Neural progenitor cell (in vitro differentiated cells): ENCODE measurements at places on chromosomes 2 and 18.
A peak's percentile ranks its signal among the peaks of the same experiment; 100 is the strongest.

DNA sequence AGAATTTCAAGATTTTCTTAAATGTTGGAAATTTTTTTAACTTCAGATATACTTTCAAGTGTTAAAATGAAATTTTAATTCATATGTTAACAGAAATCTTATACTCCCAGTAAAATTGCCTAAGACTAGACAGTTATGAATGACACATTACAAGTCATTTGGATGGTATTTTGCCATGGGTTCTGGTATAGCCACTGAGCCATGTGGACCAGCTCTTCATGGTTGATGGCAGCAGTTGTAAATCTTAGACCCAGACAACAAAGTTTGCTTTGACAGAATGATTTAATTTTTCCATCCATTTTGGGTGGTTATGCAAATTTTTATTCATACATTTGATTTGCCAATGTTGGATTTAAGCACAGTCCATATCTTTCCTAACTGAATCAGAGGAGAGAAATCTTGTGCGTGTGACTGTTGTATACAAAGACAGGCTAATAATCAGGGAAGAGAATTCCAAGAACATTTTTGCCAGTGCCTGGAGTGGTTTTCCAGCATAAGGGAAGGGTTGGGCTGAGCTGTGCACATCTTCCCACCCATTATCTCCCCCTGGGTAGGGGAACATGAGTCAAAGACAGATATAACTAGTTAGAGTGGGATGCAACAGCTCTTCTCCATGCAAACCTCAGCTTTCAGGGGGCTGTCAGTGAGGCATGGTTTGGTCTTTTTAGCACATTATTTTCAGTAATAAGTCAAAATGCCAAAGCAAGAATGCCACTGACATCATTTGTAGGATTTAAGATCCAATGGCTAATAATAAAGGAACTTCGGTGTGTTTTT is 28.1 kb upstream of the INPP4A start:
- DNase-seq, result no peak

DNA sequence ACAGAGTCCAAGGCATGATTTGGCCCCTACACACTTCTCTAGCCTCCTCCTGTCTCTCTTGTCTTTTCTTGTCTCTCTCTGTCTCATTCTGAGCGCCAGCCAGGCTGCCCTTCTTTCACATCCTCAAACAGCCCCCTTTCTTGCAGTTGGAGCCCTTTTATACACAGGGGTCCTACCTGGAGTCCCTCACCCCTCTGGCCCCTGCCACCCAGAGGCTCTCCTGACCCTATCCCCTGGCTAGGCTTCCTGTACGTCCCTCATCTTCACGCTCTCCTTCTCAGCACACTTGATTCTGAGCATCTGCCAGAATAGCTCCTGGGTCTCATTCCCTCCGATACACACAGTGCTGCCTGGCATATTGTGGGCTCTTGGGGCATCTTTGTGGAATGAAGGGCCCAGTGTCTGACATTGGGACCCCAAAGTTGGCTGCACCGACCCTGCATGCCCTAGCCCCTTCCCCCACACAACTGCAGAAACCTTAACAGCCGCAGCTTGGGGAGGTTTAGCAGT is 261.9 kb downstream of the DYSF start:
- no peak for DNase-seq

GRCh38 chr2:69494126-69494525 is 56.9 kb upstream of the NFU1 start:
- DNase-seq, result no peak

- DNase-seq, result peak; percentile 84
Measured at GRCh38 chr2:128369602-128370467, 51.2 kb upstream of the HS6ST1 start.

DNA sequence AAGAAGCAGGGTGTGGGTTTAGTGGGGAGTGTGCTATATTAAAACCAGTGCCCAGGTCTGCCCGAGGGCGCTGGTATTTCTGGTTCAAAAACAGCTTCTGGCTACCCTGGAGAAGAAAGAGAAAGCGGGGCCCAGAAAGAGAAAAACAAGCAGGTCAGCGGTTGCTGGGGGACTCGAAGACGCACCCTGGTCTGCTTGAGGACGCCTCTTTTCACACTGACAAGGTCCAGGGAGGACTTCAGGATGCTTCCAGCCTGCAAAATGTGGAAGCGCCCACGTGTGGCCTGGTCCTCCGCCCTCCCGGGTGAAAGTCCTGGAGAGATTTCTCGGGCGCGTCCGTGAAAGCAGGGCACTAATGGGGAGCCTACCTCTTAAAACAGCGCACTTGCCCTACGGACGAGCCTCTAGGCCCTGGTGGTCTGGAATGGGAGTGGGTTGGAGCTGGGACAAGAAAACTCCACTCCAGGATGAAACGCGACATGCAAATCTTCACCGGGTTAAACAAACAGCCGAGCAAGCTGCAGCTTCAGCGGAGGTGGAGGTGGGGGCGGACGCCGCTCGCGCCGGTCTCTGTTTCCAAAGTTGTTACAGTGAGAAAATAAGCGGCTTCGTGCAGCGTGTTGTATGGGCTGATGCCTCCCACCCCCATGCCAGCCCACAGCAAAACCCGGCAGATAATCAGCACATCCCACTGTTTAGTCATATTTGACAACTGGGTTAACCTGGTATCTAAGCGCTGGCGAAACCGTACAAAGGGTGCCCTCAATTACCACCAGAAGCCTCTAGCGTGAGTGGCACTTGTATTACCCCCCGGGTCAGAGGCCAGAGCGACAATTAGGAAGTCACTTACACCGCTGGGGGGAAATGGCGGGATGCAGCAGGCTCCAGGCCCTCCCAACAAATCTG is 1.1 kb upstream of the SP9 start:
- peak; percentile 54 for DNase-seq

DNA sequence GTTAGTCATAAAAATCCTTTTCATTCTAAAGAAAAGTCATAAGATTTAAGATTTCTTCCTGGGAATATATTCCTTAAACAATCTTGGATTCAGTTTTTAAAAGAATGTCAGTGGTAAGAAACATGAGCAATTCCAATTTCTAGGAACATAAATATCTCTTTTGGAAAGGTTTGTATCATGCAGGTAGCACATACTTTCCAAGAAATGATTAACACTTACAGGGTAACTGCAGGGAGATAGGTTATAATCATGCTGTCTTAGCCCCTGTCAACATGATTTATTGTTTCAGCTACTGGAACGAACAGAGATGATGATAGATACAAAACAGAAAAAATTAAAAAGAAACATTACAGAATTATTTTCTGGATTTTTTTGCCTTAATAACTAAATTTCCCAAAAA is 1537.7 kb downstream of the LRP1B start:
- DNase-seq, result no peak

DNA sequence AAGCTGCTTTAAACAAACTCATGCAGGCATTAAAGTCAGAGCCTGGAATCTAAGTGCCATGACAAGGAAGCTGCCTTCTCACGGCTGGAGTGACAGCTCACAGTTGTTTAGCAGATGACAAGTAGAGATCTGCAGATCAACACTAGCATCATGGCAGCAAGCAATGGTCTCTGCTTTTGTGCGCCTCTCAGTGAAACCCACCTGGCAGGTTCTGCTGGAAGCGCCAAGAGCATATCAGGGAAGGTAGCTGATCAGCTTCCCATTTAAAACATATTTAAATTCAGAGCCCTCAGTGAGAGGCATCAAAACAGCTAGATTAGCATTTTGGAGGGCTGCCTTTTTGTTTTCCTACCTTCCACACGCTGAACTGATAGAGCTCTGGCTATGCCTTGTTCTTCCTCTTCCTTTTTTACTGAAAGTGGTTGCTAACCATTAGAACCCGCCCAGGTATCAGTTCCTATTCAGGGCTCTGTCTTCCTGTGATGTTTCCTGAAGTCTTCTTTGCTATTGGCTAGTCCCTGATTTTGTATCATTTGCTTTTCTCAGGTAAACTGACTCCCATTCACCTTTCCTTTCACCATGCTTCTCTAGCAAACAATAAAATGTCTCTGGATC is 70.8 kb downstream of the TMEM200C start:
- DNase-seq, result no peak

GRCh38 chr2:28648147-28648546 is 103.5 kb upstream of the PPP1CB start:
- no peak for DNase-seq

DNA sequence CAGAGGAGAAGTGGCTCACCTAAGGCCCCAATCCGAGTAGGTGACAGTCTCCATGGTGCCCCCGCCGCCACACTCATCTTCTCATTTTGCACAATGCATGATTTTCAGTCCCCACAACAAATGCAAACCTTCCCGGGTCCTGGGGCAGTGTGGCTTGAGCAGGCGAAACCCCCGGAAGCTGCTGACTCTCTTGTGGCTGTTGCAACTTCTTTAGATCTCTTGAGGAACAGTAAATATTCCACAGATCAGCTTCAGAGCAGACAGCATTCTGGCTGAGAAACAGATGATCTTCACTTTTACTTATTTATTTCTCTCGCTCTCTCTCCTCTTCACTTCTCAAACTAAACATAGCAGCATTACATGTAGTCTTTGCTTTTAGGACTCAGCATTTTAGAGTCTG is 51.9 kb downstream of the ASAP2 start:
- no peak for DNase-seq

- no peak for DNase-seq
Measured at GRCh38 chr2:70793450-70793849, 3.0 kb upstream of the FIGLA start.

GRCh38 chr2:64819361-64819760 is 165.6 kb upstream of the SERTAD2 start:
- DNase-seq, result no peak

DNA sequence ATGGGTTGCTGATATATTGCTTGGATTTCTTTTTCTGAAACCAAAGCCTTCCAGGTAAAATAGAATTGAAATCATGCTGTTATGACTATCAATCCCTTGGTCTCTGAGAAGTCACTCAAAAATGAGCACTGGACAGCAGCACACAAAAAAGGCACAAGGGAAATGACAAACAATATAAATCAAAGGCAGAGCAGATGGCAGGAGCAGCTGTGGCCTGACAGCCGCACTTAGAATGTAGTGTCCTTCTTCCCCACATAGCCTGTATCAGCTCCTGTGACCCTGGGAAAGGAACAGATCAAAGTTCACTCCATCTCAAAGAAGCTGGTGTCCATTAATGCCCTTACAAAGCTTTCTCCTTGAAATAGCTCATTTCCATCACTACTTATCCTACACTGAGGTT is 326.7 kb downstream of the SUCLG1 start:
- no peak for DNase-seq

DNA sequence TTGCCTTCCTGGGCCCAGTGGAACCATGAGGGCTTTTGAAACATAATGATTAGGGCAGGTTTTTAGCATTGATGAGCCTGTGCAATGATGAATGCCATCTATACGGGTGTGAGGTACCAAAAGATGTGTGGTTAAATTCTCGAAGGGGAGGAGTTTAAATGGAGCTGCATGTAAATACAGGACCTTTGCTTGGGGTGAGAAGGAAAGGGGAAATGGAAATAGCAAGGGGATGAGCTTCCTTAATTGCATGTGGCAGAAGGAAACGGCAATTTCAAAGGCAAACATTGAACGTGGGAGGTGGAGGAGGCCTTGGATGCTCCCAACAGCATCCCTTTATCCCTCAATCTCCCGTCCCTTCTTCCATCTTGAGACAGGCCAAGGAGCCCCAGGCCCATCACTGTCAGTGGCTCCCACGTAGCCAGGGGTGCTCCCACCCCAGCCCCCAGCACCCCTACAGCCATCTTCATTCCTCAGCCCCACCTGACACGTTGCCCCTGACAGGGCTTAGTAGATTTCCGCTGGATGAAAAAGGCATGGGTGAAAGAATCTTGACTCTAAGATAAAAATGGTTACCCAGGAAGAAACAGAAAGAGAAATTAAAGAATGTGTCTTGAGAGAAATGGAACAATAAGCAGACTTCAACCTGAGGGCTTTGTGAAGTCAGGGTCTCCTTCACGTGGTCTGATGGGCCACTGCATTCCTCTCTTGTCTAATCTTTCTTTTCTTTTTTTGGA is 32.5 kb downstream of the INPP5D start:
- DNase-seq, result no peak

GRCh38 chr2:58484221-58484620 is 243.1 kb upstream of the FANCL start:
- DNase-seq, result no peak

DNA sequence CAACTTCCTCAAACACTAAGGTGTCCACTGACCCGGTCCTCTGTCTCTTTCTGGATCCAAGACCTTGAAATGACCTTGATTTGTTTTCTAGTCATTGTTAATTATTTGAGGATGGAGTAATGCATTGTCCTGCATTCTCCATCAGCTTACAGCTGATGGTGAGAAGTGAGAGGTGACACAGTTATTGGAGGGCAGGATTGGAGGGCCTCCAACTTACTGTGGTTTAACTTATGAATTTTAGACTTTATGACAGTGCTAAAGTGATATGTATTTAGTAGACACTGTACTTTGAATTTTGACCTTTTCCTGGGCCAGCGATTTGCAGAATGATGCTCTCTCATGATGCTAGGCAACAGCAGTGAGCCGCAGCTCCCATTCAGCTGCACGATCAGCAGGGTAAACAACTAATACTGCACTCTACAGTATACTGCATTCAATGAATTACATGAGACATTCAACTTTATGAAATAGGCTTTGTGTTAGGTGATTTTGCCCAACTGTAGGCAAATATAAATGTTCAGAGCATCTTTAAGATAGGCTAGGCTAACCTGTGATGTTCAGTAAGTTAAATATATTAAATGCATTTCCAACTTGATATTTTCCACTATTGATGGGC is 200.0 kb upstream of the MEX3C start:
- no peak for DNase-seq

DNA sequence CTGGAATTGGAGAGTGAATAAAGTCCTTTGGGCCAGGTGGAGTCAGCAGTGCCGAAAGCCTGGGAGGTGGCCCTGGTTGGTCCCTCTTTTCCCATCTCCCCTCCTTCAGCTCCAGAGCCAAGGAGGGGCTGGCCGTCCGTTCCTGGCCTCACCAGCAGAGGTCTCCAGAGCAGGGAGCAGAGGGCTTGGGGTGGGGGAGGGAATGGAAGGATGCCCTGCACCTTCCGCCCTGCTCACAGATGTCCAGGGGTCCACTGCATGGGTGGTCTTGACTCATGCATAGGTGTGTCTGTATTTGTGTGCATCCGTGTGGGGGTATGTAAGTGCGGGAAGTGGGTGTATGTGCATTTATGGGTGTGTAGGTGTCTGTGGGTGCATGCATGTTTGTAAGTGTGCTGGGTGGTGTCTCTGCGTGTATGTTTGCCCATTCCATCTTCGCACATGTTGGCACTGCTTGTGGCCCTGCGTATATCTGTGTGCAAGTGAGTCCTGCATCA is 201.8 kb downstream of the ZFP36L2 start:
- DNase-seq, result peak; percentile 81

- no peak for DNase-seq
Measured at GRCh38 chr2:109455731-109456691, 157.8 kb downstream of the SEPTIN10 start.

DNA sequence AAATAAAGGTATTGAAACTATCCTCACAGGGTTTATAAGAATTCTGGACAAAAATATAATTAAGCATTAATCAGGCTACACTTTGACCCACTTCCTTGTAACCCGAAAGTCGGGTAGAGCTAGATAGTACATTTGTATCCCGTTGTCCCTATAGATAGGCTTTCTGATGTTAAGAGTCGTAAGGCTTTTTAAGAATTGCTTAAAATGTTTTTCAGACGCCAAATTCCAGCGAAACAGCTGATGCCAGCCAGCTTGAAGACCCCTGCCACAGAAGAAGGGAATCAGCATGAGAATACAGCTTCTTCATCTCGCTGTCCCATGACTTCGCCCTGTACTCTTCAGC is 962 bp upstream of the GPR155 start:
- no peak for DNase-seq
